ENCODE measurements at places on chromosomes 13 and 19.

- DNase-seq: no peak
Measured at GRCh38 chr19:55676889-55677505, 2.0 kb downstream of the EPN1 start.

DNA sequence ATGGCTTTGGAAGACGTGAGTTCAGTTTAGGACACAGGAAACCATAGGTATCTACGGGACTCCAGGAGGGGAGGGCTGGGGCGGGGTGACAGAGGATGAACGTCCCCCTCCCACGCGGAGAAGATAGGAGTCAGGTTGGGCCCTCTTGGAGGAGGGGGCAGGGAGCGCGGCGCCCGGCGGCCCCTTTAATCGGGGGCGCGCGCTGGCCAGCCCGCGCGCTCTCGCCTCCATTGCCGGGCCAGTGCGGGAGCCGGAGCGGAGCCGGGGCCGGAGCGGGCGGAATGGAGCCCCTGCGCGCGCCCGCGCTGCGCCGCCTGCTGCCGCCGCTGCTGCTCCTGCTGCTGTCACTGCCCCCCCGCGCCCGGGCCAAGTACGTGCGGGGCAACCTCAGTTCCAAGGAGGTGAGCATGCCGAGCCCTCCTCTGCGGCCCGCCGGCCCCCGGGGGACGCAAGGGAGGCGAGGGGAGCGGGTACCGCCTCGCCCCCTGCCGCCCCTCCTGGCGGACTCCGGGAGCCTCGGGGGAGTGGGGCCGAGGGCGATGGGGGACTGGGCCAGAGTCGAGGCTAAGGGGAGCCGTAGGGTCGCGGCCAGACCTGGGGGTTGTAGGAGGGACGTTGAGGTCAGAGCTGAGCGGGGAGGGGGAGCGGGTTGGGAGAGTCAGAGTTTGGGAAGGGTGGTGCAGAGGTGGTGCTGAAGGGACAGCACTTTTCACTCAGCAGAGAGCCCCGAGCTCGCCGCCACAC, at the start of gene TMEM145:
TSS of gene TMEM145 (plus strand) at position 214 of the 744 bp plus-strand sequence. CDS start at position 282, 68 bp downstream.
- DNase-seq: peak; percentile 77

DNA sequence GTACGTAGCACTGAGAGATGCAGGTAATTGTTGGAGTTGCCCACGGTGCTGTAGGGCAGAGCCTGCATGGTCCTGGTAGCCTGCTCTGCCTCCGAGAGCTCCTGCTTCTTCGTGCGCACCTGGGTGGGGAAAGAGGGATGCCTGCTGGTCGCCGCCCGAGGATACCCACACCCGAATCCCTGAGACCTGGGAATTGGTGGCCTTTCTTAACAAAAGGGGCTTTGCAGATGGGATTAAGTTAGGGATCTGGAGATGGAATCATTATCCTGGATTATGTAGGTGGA, 9.4 kb downstream of the C3 start:
- DNase-seq: no peak

DNA sequence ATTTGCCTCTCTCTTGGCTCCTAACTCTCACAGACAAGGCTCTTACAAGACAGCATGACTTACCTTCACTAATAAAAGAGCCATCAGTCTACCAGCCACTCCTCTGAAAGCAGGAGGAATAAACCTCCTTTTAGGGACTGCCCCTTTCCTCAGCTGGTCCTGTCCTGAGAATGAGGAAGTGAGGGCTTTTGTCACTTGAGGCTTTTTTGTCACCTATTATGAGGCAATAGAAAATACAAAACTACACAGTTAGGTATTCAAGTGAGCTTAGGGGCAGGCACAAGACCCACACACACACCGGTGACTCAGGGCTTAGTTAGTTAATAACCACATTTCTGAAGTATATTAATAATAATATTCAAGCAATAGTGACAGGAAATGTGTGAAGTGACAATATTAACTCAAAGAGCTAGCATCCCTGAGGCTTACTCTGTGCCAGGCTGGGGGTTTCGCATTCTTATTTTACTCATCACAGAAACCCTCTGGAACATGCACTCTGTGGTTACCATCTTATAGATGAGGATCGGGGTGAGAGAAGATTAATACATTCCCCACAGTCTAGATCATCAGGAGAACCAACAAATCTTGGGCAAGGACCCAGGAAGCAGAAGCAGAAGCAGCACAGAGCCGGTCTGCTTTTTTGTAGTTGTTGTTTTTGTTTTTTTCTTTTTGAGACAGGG, 379.9 kb downstream of the LIG4 start:
- DNase-seq: peak; percentile 56

- no peak for DNase-seq
Measured at GRCh38 chr19:18282021-18282787, 782 bp upstream of the JUND start.
